Muscle of arm (tissue), 14 donors: ENCODE measurements at places on chromosomes 6 and 20. TPM values are rescaled to one million over a fixed set of nuclear protein-coding genes. Genes with fewer than 3 reads are reported as not detected.
A peak's percentile ranks its signal among the peaks of the same experiment; 100 is the strongest.

DNA sequence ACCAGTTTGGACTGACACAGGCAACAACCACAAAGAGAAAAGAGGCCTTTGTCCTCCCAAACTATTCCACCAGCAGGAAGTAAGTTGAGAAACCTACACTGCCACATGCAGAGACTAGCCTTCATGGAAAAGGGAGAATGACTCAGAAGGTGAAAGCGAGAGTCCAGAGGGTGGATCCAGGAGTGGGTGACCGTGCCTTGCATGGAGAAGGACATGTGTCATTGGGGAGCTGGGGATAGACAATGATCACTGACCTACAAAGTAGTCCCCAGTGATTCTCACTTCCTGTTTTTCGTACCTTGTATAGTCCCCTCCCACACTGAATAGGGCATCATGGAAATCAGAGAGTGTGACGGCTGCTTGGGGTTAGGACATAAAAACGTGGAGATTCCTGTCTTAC is 91.9 kb downstream of the MYLK4 start:
- DNase-seq, result no peak

GRCh38 chr6:42075159-42075838 is 25.0 kb downstream of the TAF8 start:
- peak; percentile 75 for DNase-seq

DNA sequence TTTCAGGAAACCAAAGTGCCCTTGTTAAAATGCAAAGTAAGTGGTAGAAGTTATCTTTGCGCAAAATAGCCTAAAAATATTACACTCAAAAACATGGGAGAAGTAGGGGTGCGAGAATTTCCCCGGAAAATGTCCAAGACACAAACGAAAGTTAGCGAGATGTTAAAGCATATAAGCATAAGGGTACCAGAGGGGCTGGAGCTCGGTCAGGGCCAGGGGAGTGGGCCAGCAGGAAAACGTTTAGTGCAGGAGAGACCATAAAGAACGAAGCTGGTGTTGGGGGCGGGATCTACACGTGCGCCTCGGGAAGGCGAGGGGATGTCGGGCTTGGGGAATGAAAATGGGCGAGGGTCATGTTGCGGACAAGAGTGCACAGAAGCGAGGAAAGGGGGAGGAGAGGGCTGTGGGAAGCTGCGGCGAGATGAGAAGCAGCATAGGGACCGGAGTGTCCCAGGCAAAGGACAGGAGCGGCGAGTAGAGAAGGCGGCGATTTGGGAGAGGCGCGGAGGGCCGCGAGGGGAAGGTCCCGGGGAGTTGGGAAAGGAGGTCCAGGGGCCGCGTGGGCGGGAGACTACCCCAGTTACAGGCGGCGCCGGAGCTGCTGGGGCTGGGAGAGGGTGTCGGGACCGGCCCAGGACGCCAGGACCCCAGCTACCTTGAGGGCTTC is 600 bp downstream of the XPO5 start:
- peak; percentile 25 for DNase-seq

- no peak for DNase-seq
These were observed 144.6 kb downstream of the SOBP start for GRCh38 chr6:107634324-107635056.

CLPSL1 gene
- polyA plus RNA-seq, result not detected

SLC35F1 gene
- 1.3 TPM for polyA plus RNA-seq

SUPT3H gene
- 10.9 TPM for polyA plus RNA-seq
